ENCODE measurements at places on chromosomes 4 and X.

- no peak for DNase-seq
These were observed 318.5 kb downstream of the ARAP2 start for GRCh38 chr4:35925806-35926205.

DNA sequence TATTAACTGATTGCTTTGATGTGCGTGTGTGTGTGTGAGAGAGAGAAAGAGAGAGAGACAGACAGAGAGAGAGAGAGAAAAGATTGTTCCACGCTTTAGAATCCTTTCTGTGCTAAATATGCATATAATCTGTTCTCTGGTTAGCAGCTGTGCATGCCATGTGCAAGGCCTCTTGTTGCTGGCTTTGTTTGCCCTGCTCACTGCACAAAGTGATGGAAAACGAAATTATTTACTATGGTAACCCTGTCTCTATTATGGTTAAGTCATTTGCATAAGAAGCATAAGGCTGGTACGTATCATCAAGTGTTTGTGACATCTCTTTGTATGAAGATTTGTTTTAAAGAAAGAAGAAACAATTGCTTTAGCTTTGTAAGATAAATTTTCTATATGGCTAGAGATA, 190.2 kb upstream of the POF1B start:
- no peak for DNase-seq

- no peak for DNase-seq
These were observed 466.8 kb upstream of the FAM241A start for GRCh38 chr4:111678479-111678878.

DNA sequence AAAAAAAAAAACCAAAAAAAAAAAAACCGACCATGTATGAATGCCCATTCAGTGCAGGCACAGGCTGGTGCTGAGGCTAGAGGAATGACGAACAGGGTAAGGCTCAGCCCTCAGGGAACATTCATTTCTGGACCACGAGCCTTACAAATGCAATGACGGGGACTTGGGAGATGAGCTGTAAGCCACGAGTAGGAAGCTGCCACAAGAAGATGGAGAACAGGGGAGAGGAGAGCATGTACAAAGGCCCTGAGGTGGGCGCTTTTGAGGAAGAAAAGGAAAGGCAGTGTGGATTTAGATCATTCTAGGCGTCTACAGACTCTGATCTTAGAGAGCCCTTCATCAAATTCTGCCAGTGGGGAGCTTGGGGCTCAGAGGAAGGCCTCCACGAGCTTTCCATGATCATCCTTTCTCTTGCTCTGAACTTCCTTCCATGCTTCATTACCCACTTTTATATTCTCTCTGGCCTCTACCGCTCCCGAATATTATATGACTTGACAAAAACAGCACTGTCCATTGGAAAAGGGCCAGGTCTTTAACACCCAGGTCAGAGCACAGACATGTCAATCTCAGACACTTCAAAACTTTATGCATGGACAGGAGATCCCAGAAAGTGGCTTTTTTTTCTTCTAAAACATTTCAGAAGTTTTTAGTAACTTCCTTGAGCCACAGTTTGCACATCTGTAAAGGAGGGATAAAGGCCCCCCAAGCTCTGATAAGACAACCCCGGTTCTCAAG, 3.3 kb upstream of the ZNF518B start:
- DNase-seq: no peak

DNA sequence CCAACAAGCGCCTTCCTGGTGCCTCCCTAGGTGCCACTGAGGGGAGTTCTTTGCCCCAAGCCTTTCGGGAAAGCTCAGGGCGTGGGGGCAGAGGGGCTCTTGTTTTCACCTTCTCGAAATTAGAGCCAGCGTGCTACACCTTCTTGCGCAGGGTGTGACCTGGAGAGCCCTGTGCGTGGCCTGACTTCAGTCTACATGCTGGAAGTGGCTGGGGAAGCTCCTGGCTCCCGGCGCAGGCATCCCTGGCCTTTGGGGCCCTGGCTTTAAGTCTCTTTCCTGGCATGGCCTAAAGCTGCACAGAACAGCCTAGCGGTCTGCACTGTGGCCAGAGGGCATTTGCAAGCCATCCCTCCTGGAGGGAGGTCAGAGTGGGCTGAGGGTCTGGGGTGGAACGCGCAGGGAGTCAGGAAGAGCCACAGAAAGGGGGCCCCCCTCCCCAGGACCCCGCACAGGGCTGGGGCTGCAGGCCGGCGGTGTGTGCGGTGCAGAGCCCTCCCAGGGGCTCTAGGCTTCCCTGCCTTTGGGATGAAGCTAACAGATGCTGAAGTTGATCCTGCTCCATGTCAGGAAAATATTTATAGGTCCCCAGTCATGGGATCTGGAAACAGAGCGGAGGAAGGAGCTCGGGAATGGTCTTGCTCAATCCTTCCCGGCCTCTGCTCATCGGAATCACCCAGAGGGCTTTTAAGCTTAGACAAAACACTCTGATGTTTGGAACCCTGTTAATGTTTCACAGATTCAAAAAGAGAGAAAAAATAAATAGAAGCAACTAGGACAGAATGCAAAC, 781 bp upstream of the SPON2 start:
- DNase-seq: no peak

- no peak for DNase-seq
These were observed 17.8 kb upstream of the TBC1D19 start for GRCh38 chr4:26566133-26566532.

DNA sequence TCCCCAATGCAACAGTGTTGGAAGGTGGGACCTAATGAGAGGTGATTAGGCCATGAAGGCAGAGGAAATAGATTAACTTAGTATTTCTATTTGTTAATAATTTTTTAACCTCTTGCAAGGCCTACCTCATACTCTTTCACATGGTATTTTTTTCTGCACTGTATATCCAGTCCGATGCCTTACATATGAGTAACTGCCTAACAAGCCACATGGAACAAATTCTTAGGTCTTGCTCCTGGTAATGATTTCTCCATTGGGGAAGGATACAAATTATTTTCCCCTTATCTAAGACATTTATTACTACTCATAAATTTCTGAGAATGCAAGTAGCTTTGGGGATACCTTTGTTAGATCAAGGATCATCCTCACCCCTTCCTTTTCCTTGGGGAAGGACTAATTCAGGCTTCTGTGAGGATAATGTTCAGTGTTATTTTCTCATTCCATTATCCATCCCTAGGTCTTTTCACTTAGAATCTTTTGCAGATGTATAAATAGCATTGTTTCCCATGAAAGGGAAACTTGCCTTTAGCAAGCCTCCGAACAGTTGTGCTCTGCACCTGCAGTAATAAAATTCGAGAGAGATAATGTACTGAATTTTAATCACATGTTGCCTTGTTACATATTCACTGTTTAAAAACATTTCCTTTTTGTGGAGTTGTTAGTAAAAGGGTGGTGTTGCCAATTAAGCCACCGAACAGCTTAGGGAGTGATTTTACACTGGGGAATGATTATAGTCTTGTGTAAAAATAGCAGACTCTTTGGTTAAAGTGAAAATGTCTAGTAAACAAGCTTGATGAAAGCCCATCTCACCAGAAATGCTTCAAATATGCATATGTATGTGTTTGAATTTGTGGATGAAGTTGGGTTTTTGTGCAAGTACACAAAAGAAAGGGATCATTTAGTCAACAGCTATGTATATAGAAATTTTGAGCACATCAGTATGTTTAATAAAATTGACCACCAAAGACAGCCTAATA, 89.9 kb downstream of the CFAP299 start:
- no peak for DNase-seq

DNA sequence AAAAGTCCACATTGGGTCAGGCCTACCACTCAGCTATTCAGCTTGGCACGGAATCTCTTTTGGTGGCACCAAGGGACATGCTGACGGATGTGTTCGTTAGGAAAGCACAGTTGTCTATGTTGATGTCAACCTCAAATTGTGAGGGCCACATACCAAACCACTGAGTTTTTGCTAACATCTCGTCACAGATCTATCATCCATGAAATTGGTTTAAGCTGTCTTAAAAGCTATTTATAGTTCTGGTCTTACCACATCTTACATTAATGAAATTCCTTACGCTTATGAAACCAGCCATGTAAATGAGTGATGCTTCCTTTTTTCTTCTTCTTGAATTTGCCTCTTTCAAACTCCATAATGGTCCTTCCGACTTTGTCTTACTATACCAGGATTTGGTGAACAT, 101.5 kb downstream of the MGST2 start:
- DNase-seq: no peak

DNA sequence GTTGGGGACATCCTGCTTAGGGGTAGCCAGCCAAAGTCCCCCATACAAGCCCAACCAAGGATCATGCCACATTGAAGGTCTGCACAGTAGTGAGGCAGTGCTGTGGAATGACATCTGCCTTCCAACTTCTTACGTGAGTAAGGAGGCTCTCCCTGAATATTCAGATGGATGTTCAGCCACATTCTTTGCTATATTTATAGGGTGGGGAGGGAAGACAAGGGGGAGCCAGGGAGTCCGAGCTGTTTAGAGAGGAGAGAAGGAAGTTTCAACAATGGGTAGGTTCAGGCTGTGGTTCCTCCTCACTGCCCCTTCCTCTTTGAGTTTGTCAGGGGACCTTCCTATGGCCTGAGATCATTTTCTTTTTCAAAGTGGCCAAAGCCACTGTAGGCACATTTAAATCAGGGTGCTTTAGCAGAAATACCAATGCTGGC, 29.8 kb downstream of the MSN start:
- DNase-seq: no peak

- DNase-seq: peak; percentile 75
These were observed 351.7 kb upstream of the NOCT start for GRCh38 chr4:138663883-138664282.

- DNase-seq: no peak
These were observed 77.8 kb downstream of the SORBS2 start for GRCh38 chr4:185734214-185734613.

DNA sequence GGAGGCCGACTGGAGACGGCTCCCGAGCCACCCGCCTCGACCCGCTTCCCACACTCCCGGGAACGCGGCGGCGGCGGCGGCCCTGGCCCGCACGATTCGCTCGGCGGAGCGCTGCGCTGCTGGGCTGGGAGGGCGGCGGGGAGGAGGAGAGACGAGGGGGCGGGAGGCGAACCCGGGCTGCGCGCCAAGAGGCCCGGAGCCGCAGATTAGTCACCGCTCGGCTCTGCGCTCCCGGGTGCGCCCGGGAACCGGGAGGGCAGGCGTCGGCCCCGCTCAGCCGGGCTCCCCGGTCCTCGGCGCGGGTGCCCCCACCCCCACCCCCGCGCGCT, 11.2 kb upstream of the BCOR start:
- DNase-seq: peak; percentile 55

DNA sequence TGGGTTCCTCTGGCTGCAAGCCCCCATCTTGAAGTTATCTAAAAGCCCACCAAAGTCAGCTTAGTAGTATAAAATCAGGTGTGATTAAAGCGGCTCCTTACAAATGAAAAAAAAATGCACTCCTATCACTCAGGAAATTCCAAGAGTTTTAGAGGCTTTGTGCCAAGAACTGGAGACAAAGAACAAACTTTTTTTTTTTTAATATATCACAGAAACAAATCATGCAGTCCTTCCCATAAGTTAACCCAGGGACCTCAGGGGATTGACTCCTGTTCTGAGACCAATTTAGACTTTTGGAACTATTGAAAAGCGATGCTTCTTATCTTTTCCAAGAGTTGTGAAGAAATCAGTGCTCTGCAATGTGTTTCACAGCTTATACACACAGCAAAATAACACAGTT, 53.6 kb downstream of the HHIP start:
- no peak for DNase-seq

DNA sequence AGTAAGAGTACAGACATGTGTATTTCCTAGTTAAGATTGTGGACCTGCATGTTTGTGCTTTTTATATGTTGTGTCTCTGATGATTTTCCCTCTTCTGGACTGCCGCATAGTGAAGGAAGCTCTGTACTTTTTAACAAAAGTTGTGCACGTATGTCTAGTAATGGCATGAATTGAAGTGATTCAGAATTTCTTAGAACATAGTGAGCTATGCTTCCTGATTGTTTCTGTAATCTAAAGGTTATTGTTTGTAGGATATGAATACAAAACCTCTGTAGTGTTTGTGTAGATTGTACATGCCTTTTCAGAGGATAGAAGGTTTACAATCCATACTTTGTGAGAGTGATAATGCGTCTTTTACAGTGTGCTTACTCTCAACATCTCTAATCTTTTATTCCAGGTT, 37.0 kb upstream of the NUDT6 start:
- DNase-seq: no peak

- no peak for DNase-seq
These were observed 39.7 kb downstream of the ENPEP start for GRCh38 chr4:110515676-110516075.

DNA sequence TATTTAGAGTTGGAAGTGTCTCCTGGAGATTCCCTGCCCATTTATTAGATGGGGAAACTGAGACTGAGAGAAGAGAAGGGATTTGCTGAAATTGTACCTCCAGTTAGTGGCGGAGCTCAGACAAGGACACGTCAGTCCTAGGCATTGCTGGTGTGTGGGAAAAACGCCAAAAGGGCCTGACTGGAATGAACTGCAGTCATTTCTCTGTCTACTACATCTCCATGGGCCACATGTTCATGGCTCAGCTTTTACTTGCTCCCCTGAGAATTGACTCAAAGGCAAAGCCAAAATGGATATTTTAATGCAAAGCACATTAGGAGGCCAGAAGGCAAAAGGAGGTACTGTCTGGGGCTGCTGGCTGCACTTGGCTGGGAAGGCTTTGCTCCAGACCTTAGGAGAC, 3.9 kb downstream of the TFDP3 start:
- no peak for DNase-seq

GRCh38 chr4:151091047-151091446, 8.4 kb upstream of the RPS3A start:
- DNase-seq: no peak

DNA sequence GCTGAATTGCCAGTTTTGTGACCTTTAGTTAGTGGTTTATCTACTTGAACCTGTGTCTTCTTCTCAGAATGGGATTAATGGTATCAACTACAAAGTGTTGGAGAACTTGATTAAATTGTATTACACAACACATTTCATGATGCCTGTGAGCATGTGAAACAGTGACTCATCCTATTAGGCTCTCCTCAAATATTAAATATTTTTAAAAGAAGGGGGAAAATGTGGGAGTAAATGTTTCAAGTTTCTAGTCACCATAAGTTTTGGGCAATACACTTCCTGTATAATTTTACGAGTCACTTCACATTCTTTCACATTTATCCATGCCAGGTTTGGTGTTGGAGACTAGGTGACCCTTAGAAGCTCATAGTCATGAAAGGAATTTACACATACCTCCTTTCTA, 147.0 kb downstream of the HS3ST1 start:
- DNase-seq: no peak
